ENCODE measurements at places on chromosomes 12 and 14.

DNA sequence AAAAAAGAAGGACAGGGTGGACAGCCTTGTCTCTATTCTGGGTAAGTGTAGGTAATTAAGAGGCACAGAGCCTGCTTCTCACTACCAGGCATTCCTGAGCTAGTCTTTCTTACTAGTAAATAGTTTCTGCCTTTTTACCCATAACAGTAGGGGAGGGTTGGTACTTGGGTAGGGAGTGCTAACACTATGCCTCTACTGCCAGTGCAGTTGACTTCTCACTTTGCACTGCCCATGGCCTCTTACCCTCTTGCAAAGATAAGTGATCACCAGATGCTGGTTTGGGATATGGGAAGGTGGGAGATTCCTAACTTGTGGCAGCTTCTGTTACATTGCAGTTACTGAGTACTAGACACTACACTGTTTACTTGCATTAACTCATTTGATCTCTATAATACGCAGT is 11.6 kb downstream of the AHSA1 start:
- DNase-seq, result no peak

GRCh38 chr14:24944800-24945199 is 105.1 kb downstream of the STXBP6 start:
- no peak for DNase-seq

- no peak for DNase-seq
Measured at GRCh38 chr12:101829639-101830366, 956 bp downstream of the GNPTAB start.

GRCh38 chr14:59310633-59311032 is 122.2 kb downstream of the DAAM1 start:
- no peak for DNase-seq

DNA sequence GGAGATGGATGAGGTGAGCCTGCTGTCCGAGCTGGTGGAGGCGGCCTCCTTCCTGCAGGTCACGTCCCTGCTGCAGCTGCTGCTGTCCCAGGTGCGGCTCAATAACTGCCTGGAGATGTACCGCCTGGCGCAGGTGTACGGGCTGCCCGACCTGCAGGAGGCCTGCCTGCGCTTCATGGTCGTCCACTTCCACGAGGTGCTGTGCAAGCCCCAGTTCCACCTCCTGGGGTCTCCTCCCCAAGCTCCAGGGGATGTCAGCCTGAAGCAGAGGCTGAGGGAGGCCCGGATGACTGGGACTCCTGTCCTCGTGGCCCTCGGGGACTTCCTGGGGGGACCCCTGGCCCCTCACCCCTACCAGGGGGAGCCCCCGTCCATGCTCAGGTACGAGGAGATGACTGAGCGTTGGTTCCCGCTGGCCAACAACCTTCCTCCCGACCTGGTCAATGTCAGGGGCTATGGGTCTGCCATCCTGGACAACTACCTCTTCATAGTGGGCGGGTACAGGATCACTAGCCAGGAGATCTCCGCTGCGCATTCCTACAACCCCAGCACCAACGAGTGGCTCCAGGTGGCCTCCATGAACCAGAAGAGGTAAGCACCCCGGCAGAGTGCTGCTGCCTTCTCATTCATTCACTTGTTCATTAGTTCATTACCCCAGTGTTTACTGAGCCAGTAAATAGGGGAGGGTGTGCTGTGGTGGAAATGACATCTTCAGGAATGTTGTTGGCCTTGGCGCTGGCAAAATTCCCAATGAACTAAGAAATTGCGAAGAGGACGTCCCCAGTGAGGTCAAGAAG is 774 bp upstream of the MANSC4 start:
- peak; percentile 48 for DNase-seq

DNA sequence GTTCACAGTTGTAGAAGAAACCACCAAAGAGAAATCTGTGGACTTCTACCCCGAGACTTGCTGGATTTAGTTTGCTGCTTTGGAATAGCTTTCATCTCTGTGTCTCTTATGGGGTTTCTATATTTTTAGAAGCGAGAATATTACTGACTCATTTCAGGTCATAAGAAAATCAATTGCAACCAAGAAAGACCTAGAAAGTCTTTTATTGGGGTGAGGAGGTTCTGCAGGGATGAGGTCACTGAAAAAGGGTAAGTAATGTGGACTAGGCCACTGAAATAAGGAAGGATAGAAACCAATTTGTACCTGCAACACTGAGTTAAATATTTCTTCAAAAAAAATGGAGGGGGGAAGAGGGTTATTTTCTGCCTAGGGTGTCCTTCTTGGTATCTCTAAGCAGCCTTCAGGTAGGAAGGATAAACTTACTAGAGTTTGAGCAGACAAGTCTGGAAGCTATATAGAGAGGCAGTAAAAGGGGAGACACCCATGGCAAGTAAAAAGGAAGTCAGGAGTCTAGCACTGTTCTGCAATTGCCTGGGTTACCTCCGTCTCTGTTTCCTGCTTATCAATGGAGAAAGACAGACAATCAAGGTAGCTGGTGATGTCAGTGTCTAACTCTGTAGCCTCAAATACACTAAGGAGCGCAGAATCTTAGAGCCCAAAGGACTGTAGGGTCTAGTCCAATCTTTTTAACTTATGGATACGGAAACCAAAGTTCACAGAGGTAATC is 19.6 kb upstream of the KERA start:
- no peak for DNase-seq

DNA sequence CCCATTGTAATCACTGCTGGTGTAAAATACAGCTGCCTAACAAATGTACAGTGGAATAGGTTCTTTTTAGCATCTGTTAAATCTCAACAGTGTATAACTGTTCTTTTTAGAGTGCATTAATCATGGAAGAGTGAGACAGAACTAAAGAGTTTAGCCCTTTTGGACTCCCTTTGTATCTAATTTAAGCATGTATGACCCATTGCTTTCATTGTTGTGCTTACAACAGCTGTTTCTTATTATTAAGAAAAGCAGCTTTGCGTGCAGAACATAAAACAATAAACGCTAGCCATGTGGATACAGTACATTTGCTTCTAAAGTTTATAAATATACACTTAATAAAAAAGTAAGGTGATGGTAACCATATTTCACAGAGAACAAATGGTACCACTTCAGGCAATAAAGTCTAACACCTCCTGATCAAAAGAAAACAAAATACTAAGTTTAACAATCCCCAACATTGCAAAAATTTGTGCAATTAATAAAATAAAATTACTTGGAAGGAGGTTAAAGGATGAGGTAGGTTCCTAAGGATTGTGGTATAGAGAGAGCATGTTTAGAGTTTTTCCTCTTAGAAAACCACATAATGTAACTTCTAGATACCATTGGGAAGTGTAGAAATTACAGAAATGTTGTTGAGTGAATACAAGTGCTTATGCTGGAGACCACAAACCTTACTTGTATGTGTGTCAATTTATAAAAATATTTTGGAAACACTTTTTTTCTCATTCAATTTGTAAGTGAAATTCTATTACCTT is 448.7 kb downstream of the SLC6A15 start:
- no peak for DNase-seq

DNA sequence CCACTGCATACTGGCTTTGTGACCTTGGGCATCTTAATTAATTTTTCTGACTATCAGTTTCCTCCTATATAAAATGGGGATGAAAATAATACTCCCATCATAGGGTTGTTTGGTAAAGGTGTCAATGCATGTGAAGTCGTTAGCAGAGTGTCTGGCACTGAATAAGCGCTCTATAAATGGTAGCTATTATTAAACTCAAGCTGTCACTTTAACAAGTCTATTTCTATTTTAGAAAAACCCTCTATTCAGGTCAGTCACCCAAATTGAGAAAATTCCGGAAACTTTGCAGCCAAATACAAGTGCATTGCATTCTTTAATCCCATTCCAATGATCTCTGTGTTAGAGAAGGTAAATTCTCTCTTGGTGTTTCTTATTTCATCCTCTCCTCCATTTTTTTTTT is 363.1 kb downstream of the SYT1 start:
- no peak for DNase-seq

DNA sequence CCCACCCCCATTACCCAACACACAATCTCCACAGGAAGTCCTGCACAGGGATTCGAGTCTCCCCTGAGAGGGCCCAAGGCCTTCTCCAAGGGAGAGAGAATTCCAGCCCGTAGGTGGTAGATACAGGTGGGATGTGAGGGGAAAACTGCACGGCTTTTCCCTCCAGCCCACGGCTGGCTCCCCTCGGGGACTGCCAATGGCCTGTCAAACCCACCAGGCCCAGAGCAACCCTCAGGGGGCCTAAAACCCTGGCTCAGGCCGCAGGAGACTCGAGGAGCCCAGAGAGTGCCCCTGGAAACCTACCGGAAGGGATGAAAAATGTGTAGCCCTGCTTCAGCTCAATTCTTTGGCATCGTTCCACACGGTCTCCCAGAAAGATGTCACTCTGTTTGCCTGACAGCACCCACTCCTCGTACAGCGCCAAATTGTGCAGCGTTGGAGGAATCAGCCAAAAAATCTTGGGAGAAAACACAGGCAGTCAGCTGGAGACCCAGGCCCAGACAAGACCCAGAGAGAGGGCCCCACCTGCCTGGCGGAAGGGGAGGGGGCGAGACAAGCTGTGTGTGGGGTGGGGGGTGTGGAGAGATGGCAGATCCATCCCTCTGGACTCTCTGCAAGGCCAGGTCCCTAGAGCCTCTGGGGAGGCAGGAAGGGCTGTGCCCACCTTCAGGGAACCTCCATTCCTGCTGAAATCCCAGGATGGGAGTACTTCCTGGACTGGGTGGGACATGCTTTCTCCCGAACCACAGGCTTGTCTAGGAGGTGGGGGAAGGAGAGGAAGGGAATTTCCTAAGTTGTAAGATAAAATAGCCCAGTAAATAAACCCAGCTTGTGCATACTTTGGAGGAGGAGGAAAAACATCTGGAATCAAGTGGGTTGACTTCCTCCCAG is 48.1 kb downstream of the KDM2B start:
- no peak for DNase-seq

Data from GM10248 (cell line).